ENCODE measurements at places on chromosomes 16 and 17.
A peak's percentile ranks its signal among the peaks of the same experiment; 100 is the strongest.

DNA sequence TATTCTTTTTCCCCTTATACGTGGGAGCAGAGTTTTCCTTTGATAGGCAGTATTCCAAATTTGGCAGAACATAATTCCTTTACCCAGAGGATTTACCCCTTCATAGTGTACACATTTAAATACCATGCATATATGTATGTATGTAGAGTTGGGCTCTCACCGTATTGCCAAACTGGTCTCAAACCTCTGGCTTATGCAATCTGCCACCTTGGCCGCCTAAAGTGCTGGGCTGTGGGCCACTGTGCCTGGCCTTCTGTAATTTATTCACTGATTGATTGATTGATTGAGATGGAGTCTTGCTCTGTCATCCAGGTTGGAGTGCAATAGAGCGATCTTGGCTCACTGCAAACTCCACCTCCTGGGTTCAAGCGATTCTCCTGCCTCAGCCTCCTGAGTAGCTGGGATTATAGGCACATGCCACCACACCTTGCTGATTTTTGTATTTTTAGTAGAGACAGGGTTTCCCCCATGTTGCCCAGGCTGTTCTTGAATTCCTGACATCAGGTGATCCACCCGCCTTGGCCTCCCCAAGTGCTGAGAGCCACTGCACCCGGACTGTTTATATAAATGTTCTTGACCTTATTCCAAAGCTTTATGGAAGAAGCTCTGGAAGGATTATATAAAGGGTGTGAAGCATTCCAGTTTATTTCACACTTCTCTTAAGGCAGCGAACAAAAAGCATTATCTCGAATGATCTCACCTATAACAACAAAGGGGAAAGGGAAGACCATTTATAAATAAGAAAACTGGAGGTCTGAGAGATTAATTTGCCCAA is 14.9 kb downstream of the GLG1 start:
- DNase-seq: no peak

- DNase-seq: no peak
Observed at GRCh38 chr17:74235040-74235581, 21.7 kb downstream of the TTYH2 start.

- peak; percentile 82 for DNase-seq
Observed at GRCh38 chr17:29390851-29391631, 878 bp downstream of the TAOK1 start.

- no peak for DNase-seq
Observed at GRCh38 chr17:74923538-74924249, 379 bp upstream of the OTOP2 start.

- no peak for DNase-seq
Observed at GRCh38 chr17:57990037-57990436, 2.0 kb upstream of the VEZF1 start.

GRCh38 chr17:82098939-82099763 is 1.1 kb upstream of the FASN start:
- peak; percentile 20 for DNase-seq

DNA sequence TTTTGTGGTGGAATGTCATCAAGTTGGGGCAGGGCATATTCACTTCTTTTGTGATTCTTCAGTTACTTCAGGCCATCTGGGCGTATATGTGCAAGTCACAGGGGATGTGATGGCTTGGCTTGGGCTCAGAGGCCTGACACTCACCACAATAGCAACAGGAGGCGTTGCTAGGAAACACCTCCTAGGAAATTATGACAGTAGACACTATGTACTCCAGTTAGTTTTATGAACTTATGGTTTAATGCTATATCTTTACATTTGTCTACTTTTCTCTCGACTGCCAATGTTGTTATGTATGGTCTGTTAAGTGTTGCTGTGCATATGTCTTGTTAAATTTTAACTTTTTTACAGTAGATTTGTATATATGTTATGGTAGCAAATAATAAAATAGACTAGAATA is 788.7 kb upstream of the GOT2 start:
- DNase-seq: no peak

GRCh38 chr17:58680038-58680369 is 11.8 kb downstream of the TEX14 start:
- no peak for DNase-seq

DNA sequence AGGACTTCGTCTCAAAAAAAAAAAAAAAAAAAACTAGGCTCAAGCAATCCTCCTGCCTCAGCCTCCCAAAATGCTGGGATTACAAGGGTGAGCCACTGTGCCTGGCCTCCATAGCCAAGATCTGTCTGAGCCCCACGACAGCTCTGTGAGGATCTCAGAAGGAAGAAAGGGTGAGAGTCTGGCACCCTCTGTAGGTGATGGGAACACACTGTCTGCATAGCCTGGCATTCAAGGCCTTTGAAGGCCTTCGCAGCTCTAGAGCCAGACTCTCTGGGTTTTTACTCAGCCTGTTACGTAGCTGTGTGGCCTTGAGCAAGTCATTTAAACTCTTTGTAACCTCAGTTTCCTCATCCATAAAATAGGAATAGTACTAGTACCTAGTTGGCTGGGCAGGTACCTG is 6.3 kb upstream of the XPO6 start:
- peak; percentile 68 for DNase-seq

- DNase-seq: no peak
Observed at GRCh38 chr17:8849311-8850041, 18.0 kb downstream of the PIK3R6 start.

DNA sequence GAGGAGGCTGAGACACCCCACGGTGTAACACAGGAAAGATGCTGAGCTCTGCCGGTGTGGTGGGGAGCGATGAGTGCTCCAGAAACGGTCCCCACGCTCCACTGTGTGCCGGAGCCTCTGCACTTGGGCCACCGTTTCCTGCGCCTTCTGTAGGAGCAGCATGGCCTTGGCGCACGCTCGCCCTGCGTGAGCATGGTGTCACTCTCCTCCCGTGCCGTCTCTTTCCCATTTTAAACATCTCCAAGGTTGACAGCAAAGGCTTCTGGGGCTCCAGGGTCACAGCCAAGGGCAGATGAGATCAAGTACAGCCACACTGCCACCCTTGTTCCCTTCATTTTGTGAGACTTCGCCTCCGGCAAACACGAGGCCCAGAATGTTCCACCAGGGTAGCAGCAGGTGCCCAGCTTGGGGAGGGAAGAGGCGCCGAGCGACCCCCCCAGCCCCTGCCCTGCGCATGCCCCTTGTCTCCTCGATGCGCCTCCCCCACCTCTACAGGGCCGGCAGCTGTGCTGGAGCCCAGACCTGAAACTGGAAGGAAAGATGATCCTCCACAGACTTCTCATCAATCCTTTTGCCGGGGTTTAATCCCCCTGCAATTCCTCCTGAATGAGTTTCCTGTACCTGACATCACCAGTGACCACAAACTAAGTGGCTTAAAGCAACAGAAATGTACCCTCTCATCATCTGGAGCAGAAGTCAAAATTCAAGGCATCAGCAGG is 19.9 kb upstream of the OSGIN1 start:
- no peak for DNase-seq

DNA sequence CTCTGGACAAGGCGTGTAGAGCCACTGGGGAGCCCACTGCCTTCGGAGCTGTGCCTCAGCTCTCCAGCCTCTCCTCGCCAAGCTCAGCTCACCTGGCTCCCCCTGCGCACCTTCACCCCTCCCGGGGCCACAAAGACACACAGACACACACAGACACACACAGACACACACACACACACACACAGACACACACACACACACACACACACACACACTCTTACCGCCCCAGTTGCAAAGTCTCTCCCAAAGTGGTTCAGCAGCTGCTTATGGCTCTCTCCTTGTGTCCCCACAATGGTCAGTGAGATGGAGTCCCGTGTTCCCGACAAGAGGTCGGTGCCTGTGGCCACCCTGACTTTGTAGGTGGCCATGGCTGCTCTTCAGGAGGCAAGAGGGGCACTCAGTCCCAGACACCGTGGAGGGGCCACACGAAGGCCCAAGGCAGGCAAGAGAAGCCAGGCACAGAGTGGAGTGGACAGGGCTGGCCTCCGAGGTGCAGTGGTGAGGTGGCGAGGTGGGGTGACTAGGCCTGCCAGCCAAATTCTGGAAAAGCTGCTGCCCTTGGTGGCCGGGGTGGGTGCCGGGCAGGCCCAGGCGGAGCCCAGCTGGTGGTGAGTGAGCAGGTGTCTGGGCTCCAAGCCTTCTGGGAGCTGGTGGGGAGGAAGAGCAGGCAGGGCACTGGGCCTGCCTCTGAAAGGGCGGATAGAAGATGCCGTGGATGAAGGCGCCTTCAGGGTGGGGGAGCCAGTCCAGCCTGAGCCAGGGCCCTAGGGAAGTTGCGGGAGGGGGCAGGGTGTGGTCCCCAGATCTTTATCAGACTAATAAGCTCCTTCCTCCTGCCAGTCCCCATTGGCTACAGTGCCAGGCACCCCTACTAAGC is at the start of gene ALOX12B:
Gene ALOX12B, minus strand, starts transcription at position 642 of the 877 bp plus-strand sequence. Its CDS starts 274 bp downstream, at position 368.
- no peak for DNase-seq

- DNase-seq: no peak
Observed at GRCh38 chr16:8204769-8205168, 385.5 kb downstream of the TMEM114 start.

DNA sequence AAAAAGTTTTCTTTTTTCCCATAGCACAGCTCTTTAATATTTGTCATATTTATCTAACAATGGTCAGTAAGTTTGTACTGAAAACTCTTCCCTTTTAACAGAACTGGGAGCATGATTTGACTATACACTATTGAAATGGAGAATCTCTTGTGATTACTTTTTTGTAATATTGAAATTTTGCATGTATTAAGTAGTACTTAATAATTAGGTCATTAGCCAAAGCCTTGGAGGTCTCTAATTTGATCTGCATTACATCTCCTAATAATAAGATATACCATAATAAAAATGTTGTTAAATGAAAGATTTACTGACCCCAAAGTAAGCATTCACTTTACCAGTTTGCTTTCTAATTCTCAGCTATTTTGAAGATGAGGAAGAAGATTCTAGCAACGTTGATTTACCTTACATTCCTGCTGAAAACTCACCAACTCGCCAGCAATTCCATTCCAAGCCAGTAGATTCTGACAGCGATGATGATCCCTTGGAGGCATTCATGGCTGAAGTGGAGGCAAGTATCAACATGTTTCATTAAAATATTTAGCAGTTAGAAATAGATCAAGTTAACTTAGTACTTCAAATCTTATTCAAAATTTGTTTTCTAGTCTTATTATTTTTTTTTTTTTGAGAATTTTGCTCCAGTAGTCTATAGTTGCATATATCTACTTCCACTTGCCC is 18.2 kb downstream of the DDX42 start:
- no peak for DNase-seq

GRCh38 chr16:85974428-85975375 is 75.7 kb downstream of the IRF8 start:
- no peak for DNase-seq

- peak; percentile 27 for DNase-seq
Observed at GRCh38 chr17:75191584-75191983, 8.8 kb upstream of the SUMO2 start.

DNA sequence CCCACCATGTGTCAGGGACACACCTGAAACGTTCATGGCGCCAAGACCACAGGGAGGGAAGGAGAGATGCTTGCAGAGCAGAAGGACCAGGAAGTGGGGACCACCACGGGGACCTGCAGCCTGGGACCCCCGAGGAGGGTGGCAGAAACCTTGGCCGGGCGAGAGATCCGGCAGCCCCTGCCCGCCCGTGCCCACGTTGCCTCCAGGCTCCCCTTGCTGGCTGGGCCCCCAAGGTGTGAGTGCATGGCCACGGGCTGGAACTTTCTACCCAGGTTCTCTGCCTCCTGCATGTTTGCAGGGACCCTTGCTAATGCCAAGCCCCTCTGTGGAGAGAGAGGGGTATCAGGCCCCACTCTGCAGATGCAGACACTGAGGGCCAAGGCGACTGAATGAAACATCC is 50.4 kb downstream of the USP22 start:
- no peak for DNase-seq

- no peak for DNase-seq
Observed at GRCh38 chr16:20611975-20612481, 35.9 kb upstream of the ACSM2B start.

- DNase-seq: peak; percentile 73
Observed at GRCh38 chr16:30637944-30638343, 12.8 kb upstream of the PRR14 start.

- no peak for DNase-seq
Observed at GRCh38 chr16:15737140-15737644, 87.1 kb downstream of the NDE1 start.

DNA sequence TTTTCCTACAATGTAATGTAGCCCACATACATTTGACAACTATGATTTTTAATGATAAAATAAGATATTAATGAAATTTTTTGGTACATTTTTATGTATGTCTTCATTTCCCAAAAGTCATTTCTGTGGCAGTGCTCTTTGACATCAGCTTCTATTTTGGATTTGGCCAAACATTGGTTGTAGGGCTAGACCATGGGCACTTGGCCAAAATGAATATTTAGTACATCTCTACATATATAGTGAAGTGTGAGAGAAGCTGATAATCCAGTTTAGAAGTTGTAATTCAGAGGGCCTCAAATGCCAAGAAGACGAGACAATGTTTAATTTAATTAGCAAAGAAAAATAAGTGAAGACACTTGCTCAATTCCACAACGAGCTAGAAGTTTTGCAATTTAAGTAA is 724.9 kb upstream of the SOX9 start:
- DNase-seq: no peak

- DNase-seq: no peak
Observed at GRCh38 chr17:48571826-48572417, 6.2 kb downstream of the HOXB4 start.

DNA sequence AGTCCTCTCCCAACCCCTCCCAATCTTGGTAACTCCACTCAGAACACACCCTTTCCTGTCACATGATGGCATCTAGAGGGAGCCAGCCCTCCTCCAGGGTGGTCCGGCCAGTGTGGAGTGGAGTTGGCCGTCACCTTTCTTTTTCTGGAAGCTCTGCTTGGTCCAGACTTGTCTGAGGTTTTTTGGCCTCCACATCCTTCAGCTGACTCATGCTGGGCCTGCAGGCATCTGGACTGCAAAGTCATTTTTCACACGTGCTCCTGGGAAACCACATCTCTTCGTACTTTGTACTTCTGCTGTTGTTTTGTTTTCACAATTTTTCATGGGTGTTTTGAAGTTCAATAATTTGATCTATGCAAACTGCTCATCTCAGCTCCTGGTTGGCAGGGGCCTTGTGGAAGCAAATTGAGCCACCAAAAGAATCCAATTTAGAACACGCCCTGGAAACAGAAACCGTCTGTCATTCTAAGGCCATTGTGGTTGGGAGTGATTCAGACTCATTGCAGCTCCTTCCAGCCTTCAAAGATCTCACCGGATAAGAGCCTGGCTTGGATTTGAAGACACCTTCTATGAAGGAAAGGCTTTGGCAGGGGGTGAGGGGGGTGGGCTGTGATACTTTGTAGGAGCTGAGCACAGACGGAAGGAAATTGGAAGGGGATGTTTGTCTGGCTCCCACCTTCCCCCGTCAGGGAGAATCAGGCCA is 42.4 kb upstream of the NF1 start:
- peak; percentile 38 for DNase-seq
